Activated CD4-positive, alpha-beta T cell treated with anti-CD3 and anti-CD28 coated beads, Interleukin-2, amount 50 U/mL, for 48 hours (primary cell): ENCODE measurements at places on chromosomes 4 and X.

DNA sequence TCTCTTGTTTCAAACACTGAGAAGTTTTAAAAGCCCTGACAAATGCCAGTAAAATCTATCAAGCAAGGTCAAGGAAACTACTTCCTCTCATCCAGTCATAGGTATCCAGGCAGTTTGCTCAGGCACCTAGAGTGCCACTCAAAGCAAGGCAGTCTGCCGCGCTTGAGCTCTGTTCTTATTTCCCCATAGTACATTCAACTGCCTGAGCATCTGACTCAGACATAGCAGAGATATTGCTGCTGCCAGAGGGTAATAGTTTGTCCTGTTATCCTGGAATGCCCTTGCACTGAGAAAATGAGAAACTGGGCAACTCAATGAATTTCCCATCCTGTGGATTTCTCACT, 16.1 kb upstream of the ATP8A1 start:
- no peak for DNase-seq

GRCh38 chr4:106582103-106582502, 213.5 kb upstream of the GIMD1 start:
- no peak for DNase-seq

DNA sequence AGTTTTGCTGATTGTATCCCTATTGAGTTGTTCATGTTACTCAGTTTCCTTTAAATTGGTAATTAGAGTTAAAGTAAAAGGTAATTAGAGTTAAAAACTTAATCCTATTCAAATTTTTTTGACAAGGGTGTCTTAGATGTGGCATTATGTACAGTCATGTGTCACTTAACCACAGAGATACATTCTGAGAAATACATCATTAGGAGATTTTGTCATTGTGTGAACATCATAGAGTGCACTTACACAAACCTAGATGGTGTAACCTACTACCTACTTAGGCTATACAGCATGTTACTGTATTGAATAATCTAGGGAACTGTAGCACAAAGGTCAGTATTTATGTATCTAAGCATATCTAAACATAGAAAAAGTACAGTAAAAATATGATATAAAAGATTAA, 39.2 kb downstream of the BEX3 start:
- no peak for DNase-seq

GRCh38 chr4:170697045-170697444, 607.3 kb upstream of the AADAT start:
- DNase-seq, result no peak

DNA sequence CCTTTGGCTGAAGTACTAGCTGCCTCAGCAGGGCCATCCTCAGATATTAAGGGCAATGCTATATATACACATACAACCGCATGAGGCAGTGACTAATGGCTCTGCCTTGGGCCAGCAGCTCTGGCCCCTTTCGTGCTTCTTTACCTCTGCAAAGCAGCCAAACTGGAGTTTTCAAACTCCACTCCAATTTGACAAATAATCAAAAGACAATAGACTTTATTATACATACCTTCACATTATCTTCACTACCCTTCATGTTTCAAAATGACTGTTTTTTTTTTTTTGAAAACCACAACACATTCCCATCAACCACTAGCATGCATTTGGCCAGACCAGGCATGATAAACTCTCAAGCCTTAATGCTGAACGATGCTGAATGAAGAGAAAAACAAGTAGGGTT, 187.7 kb downstream of the ENOX2 start:
- DNase-seq, result no peak

GRCh38 chr4:38179690-38180377, 219.6 kb downstream of the PTTG2 start:
- peak; percentile 76 for DNase-seq

GRCh38 chr4:154658680-154659405, 46.4 kb upstream of the FGG start:
- DNase-seq, result no peak

DNA sequence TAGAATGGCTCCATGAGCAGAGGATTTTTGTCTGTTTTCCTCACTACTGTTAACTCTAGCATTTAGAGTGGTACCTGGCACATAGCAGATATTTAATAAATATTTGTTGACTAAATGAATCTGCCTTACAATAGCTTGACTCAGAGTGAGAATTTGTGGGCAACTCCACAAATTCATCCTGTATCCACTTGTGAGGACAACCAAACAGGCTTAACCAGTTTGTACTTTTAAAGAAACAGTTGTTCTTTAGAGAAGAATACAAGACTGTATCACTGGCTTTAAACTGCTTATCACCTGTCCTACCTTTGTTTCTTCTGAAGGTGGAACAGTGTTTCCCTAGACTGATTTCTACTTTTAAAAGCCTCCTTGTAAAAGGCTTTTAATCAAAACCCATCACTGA, 141.3 kb upstream of the SH3RF1 start:
- no peak for DNase-seq

DNA sequence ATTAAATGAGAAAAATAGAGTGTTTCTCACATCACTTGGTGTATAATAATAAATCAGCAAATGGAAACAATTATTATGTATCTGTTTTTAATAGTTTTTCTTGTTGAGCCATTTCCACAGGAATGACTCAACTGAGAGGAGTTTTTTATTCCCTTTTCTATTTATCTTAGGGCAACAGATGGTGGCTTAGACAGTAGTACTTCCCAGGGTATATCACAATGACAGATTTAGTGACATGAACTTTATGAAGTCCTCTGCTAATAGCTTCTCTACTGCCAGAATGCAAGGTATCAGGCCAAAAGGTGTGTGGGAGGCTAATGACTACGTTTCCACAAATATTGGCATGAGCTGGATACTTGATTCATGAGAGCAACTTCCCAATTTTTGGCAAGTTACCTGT, 126.7 kb downstream of the HTR2C start:
- no peak for DNase-seq

GRCh38 chr4:53854991-53855568, 209.3 kb downstream of the CHIC2 start:
- no peak for DNase-seq

DNA sequence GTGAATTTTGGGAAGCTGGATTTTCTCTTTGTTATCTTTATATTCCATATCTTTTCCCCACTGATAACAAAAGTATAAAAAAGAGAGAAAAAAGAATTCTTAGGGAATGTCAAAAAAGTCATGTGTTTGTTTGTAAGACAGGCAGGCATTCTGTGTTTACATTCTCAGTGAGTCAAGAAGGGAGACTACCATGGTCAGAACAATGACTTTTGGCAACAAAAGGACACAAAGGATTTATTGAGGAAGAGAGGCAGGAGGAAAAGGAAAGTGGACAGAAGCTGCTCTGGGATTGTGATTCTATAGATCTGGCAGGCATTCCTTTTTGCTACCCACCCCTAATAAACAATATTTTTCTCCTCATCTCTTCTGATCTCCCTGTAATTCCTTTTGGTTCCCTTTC, 5.9 kb upstream of the ANK2 start:
- no peak for DNase-seq

GRCh38 chrX:72408885-72409284, 103.2 kb upstream of the CITED1 start:
- DNase-seq, result no peak

DNA sequence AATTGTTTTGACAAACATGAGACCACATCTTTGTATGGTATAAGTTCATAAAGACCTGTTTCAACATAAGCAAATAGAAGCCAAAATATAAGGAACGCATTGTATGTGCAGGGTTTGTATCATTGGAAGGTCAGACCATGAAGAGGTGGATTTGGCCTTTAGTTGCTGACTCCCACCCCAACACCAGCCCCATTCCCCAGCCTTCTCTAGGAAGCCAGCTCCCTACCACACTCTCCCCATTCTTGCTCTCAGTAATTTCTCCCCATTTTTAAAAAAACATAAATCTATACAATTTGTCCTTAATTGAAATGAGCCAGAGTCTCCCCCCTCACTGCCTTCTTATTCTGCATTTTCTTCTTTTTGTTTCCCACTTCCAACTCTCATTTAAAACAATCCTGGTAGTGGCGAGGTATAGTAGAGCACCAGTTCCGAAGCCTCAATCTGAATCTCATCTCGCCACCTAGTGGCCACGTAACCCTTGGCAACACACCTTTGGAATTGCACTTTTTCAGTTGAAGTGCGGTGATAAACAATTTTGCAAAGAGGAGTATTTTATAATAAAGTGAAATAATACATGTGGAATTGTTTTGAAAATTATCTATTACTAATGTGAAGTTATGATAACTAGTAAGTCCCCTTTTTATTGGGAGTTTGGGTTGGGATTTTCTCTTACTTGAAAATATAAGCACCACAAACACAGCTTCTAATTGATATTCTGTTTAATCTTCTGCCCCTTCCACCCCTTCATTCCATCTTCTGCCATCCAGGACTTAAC, 126.6 kb downstream of the ASB9 start:
- DNase-seq, result peak; percentile 53

DNA sequence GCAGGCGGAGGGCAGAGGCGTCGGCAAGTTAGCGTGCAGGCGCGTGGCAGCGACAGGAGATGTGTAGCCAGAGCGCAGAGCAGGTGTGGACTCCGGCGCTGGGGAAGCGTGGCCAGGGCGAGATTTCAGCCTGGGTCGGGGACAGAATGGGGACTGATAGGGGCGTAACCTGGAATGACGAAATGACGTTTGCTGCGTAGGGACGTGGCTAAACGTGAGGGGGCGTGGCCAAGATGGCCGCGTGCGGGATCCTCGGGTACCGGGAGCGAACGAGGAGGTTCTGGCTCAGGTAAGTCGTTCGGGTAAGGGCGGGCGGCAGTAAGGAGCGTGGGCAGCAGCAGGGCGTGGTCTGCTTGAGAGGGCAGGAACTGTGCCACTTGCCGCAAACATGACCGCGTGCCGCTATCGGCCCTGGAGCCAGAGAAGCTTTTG, 10.9 kb upstream of the CLTRN start:
- peak; percentile 81 for DNase-seq

DNA sequence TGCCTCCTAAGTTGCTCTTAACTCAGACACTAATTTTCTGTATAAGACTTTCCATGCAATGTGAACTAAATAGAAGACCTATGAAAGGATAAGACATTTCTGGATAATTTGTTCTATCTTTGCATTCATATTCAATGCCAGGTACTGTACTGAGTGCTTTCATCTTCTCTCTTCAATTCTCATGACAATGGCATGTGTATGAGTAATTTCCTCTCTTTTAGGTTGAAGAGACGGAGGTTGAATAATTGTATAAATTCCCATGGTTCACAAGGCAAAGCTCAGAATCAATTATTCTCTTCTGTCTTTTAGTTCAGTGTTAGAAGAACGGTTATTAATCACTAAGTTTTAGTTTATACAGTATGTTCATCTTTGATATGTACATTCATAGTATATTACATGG, 29.3 kb upstream of the CFAP299 start:
- no peak for DNase-seq

GRCh38 chr4:150743564-150744342, 161.8 kb downstream of the MAB21L2 start:
- no peak for DNase-seq

DNA sequence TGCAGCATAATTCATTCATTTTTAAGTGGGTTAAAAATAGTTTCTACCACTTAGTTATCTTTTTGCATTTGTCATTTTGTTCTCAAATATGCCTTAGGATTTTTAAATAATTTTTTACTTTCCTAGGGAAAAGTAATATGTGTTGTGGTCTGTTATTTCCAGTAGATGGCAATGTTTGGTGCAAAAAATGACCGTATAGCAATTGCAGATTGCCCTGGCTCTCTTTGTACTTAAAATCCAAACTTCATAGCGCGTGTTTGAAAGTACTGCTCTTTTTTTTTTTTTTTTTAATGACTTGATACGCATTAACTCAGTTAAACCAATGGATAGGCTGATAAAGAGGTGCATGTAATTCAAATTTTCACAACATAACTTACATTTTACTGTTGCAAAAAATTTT, 74.4 kb upstream of the RBMX start:
- no peak for DNase-seq

DNA sequence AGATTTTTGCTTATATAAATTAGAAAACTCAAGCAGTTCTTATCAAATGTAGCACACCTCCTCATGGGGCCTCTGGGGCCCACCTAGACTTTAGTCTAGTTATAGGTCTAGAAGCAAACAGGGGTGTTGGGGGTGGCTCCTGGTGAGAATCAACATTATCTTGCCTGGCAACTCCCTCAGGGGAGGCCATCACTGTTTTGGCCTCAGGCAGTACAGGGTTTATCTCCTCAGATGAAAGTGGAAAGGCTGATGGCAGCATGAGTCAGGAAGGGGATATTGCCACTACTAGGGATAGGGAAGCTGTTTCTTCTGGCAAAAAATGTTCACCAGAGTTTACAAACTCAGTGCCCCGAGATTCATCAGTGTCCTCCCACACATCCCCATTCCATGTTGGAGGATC, 232.4 kb upstream of the BMP3 start:
- DNase-seq, result no peak

GRCh38 chrX:136627409-136627808, 20.5 kb upstream of the CD40LG start:
- DNase-seq, result no peak

DNA sequence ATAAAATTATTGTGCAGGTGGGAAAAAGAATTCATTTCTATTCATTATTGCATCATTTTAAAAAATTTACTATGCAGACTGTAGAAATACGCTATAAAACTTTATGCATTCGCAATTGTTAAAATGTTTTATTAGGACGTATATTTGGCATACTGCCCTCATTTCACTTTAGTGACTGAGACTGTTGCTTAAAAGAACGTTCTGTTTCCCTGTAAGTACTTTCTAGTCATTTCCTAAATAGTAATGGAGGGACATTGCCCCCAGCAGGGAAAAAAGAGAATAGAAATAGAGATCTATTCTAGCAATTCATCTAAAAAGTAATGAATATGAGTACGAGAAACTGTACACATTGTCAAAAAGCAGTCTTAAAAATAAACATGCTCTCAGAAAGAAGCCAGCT, 1295.8 kb upstream of the TENM3 start:
- DNase-seq, result no peak

DNA sequence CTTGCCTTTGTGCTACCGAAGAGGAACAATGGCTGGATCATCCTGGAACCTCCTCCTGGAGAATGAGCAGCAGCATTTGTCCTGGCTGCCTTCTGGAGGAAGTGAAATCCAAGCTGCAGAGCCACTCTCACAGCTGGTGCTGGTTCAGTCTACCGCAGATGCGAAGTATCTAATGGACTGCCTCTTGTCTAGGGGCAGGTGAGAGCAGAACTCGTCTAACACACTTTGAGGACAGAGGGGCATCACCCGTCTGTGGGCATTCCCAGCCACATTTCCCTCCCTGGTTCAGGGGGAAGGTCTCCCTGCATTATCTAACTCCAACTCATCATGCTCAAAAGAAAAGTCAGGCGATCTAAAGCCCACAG, 338.2 kb upstream of the GATB start:
- no peak for DNase-seq

DNA sequence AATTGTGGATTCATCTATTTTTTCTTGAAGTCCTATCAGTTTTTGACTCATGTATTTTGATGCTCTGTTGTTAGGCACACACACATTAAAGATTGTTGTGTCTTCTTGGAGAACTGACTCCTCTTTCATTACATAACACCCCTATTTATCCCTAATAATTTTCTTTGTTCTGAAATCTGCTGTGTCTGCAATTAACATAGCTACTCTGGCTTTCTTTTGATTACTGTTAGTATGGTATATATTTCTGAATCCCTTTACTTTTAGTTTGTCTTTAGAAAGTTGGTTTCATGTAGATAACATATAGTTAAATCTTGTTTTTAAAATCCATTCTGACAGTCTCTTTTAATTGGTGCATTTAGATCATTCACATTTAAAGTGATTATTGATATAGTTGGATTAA, 5.1 kb upstream of the PJA1 start:
- no peak for DNase-seq

GRCh38 chr4:172654457-172654856, 514.2 kb upstream of the GALNT7 start:
- no peak for DNase-seq
